ENCODE measurements at places on chromosomes 6 and 20.

DNA sequence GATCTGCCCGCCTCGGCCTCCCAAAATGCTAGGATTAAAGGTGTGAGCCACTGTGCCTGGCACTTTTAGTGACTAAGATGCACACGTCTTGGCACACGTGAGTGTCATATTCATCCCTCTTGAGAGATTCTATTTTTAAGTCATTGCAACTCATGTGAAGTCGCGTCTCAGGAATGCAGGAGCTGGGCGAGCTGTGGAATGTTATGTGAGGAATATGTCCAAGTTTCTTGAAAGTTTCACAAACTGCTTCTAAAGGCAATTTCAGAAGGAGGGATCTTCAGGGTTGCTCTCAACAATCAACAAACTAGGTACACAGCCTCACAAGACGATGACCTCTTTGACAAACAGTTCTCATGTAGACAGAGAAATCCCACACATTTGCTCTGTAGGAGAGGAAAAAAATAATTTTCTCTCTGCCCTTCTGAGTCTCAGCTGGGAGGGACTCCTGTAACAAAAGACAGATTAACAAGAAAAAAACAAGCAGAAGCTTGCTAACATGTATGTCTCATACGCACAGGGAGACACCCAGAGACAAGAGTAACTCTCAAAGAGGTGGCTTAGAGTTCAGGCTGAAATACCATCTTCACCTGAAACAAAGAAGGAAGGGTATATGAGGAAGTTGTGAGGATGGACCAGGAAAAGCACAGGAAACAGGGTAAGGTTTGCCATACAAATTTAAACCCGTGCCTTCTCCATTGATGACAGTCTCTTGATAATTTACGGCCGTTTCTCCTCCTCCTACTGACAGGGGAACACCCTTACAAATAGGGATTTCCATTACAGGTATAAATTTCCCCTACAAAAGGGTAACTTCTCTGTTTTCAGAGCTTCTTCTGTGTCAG, 45.3 kb upstream of the FAM50B start:
- DNase-seq, result peak; percentile 89

GRCh38 chr6:54515713-54516112, 207.5 kb downstream of the TINAG start:
- peak; percentile 10 for DNase-seq

DNA sequence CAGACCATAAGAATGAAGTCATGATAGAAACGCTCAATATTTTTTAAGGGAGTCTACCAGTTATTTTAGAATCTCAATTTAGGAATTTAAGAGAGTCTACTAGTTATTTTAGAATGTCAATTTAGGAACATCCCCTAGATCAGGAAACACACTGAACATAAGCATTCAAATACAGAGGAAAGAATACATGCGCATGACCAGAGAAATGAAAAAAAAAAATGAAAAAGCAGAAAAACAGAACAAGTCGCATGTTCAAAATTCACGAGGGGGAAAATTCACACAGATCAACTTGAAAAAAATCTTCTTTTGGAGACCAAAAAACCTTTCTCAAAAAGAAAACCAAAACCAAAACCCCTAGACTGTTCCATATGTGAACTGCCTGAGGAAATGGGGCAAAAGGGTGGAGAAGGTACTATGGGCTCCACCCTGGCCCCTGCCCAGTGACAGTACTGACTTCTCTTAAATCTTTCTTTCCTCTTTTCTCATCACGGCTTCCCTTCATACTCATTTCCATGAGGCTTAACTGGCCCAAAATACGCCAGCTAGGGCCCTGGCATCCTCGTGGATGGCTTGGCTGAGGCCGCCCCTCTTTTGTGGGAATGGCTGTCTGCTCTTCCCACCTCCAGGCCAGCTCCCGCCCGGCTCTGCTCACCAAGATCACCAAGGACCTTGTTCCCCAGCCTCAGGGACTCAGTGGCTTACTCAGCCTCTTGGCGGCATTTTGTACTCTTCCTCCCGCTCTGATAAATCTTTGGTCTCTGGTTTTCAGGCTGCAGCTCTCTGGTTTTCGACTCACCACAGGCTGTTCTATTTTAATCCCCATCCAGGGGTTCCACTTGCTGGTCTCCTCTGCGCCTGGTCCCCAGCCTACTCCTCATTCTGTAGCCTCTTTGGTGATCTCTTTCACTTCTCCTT, 11.2 kb downstream of the ZBTB2 start:
- DNase-seq, result no peak

DNA sequence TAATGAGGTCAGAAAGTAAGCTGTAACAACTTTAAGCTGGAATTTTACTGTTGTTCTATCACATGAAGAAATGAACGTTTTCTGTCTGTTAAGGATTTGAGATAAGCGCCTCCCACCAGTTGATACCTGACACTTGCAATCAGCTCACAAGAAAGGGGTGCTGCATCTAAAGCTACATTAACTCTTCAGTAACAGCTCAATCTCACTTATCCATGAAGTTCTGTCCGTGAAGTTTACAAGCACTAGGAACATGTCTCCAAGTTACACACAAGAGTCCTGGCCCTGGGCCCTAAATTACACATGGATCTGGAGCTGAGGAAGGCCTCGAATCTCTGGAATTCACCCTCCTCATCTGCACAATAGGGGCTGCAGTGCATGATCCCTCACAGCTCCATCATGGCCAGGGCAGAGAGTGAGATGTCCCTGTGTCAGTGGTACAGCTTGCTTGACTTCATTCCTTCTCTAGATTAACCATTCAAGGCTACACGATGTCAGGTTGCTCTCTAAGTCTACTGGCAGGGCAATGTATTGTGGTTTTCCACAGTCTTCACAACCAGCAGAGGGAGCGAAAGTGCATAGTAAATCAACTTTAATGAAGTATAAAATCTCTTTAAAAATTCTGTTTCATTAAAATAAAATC, 182.4 kb upstream of the MCHR2 start:
- DNase-seq, result peak; percentile 80

GRCh38 chr6:153553627-153554026, 422.5 kb upstream of the RGS17 start:
- DNase-seq, result peak; percentile 31

- peak; percentile 48 for DNase-seq
Observed at GRCh38 chr6:79377888-79378348, 143.4 kb upstream of the HMGN3 start.
